Breast epithelium (tissue), 4 donors: ENCODE measurements at places on chromosomes 13 and 19. TPM values are rescaled to one million over a fixed set of nuclear protein-coding genes. Genes with fewer than 3 reads are reported as not detected.
A peak's percentile ranks its signal among the peaks of the same experiment; 100 is the strongest.

GRCh38 chr13:94305934-94306333 lies 173.5 kb downstream of the DCT start:
- DNase-seq: no peak

Gene PLEKHF1
- total RNA-seq: 58.7 TPM

GRCh38 chr19:32041681-32042292 lies 303.6 kb upstream of the ZNF507 start:
- DNase-seq: no peak

DNA sequence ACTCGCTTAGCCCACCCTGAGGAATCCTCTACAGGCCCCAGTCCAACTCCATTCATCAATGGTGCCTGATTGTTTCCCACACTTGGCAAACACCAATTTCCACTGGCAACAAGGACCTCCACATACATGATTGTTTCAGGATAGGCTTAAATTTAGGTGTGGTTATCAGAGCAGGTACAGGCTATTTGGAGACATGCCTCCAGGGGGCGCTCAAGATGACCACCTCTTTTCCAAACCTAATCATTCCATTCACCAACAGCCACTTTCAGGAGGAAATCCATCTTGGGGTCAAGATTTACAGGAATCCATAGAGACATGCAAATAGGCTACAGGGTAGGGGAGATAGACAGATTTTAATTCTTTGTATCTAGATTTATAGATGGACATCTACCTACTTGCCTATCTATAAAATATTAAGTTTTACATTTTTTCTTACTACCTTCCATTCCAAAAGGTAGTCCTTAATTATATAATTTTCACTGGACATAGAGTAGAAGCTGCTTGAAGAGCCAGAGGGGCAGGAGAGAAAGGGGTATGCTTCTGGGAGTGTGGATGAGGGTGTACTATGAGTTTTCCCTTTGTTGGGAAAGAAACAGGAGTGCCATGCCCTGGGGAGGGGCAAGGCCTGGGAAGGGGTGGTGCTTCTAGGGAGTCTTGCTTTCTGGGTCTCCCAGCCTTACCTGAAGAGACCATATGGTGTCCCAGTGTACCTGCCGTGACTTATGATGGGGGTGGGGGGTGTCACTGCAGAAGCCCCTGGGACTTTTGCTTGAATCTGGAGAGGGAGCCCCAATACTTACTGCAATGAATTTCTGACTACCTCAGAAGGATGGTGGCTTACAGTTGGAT lies 14.1 kb upstream of the PCDH8 start:
- DNase-seq: no peak

Gene CD209
- 9.8 TPM for total RNA-seq

Gene DBP
- total RNA-seq: 10.8 TPM

DNA sequence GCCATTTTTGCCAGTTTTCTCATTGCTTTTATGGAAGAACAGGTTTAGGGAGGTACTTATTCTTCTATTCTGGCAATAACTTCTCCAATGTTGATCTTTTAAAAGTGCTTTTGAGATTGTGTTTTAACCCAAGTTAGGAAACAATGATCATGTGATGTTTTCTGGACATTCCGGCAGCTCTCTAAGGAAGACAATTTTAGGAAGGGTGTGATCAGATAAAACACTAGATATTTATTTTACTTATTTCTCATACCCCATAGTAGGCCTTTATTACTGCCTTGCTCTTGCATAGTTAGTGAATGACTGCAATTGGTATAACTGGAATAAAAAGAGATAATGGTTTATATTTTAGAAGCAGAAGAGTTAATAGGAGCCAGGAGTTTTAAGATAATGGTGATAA lies 68.4 kb upstream of the SPATA13 start:
- DNase-seq: no peak

GRCh38 chr13:73989244-73989843 lies 144.9 kb downstream of the KLF12 start:
- DNase-seq: no peak

DNA sequence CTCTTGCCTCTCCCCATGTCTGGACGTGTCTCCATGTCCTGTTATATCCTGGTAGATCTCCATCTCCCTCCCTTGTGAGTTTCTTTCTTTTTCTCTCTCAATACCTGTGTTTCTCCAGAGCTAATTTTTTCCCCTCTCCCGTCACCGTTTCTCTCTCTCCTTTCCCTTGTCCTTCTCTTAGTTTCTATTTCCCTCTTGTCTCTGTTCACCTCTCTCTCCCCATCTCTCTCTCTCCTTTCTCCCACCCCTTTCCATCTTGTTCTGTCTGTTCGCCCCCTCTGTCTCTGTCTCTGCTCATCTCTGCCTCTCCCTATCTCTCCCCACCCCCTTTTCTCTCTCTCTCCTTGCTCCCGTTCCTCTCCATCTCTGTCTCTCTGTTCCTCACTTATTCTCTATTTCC lies 13.0 kb downstream of the SLC8A2 start:
- no peak for DNase-seq

DNA sequence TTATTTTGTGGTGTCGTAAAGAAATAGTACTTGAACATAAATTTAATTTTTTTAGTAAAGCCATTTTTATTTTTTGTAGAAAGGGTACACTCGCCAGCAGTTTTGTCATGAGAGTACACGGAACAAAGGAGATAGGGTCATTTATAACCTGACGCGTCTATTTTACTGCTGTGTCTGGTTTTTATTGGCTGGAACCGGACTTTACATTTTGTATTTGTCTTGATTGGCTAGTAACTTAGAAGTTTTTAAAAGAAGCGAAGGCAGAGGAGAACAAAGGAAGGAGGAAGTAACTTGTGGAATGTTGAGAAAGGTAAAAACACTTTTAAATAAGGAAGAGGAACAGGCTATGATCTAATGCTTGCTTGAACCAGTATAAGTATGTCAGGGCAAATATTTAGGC lies 43.5 kb downstream of the TRPM4 start:
- DNase-seq: no peak

Gene MAST1
- not detected for total RNA-seq

Gene OR1M1
- total RNA-seq: not detected

DNA sequence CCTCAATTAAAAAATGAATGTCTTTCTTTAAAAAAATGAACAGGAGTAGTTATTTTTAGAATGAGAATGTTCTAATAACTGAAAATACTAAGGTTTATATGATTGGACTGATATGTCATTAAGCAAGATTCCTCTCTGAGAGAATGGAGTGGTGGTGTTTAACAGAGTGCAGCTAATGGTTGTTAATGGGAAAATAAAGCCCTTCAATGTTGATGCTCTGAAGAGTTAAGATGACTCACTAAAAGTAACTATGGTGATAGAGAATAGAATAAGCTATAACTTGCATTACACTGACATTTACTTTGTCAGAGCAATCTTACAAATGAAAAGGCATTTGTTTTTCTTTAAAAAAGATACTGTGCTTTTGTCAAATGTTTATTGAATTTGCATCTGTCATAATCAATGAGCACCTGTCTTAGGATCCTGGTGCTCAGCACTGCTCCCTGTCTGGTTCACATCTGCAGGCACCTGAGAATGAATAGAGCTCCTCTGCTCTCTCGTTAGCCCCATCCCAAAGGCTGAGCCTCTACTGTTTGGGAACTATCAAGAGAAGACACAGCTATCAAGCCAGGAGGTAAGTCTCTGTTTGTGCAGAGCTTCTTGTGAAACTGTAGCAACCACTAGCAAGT lies 15.1 kb downstream of the PABPC3 start:
- no peak for DNase-seq

Gene ZNF470
- total RNA-seq: 4.1 TPM

DNA sequence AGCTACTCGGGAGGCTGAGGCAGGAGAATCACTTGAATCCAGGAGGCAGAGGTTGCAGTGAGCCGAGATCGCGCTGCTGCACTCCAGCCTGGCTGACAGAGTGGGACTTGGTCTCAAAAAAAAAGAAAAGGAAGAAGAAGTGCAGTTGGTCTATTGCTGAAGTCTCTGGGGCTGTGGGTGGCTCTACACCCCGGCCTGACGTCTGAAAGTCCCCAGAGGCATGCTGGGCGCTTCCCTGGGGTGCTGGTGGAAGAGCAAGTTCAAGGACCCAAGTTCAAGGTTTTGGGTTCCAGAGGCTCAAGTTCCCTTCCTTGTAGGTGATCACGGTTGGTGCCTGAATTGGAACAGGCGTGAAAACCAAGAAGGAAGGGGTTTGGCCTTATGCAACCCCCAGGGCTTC lies 3.8 kb downstream of the HCN2 start:
- no peak for DNase-seq

Gene MRPL34
- 139 TPM for total RNA-seq

Gene CGB5
- not detected for total RNA-seq

DNA sequence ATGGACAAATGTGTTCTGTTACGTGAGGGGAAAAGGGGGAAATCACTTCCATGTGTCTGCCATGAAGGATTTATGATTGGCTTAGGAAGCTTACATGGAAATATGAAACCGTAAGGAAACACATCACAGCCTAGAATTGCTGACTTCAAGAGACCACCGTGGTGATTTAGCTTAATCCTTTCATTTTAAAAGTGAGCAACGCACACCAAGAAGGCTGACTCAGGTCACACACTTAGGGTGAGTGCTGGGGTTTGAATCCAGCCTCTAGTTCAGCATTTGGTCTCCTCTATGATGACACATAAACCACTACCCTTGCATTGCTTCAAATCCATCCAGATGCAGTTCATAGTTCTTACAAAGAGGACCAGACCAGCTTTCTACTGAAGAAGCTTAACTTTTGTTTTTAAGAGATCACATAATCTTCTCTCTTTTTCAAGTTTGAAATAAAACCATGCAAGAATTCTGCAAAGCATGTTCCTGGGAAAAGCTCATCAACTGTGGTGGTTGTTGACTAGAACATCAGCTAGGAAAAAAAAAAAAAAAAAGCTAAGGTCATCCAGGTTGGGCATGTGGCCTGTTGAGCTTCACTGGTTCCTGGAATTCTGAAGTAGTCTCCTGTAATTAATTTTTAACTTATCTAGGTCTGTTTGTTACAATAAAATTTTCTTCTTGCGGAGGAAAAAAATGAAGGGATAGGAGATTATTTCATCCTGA lies 60.2 kb upstream of the KL start:
- no peak for DNase-seq

- no peak for DNase-seq
These were observed 10.1 kb downstream of the FUZ start for GRCh38 chr19:49802836-49803528.

DNA sequence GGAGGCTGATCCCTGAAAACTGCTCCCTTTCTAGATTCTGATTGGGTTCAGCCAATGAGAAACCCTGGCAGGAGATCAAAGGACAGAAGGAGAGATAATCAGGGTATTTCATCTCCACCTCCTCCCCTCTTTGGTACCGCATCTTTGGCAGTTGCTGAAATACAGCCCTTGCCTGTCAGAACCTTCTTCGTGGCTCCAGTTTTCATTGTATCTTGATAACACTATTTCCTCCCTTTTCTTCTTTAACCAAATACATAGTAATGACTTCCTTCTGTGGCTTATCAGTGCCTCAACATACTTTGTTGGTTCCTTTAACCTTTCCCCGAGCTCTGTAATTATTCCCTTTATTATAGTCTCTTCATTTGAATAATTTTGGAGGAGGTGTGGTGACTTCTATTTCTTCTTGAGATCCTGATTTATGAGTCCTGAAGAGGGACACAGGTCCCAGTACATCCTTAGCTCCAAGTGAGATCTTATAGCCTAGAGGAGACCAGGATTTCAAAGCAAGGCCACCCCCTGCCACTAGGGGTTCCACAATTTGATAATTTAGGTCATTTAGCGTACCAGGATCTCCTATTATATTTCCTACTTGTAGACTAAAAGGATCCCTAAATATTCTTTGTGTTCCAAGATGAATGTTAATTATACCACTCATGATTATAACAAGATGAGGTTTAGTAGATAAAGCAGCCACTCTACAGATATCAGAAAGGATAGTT lies 98.0 kb downstream of the EDNRB start:
- no peak for DNase-seq

DNA sequence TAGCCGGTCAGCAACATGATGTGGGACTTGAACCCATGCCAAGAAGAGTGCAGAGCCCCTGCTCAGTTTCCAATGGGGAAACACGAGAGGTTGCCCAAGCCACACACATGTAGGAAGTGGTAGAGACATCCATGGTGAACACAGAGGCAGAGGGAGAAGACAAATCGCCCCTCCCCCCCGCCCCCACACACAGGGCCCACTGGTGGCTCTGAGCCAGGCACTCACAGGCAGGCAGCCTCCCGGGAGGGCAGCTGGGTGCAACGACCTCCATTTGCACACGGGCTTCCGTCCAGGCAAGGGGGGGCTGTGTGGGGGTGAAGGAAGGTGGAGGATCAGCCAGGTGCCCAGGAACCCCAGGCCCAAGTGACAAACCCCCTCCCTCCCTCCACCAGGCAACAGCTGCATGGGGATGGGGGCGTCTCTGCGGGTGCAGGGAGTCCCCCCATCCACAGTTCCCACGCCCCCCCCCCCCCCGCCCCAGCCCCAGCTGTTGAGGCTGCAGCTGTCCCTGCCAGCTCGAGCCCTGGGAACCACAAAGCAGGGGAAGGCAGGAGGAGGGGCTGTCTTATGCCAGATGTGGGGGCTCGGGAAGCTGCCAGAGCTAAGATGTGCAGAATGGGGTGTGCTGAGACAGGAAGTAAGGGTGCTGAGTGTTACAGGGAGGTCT lies 3.4 kb downstream of the NOTCH3 start:
- DNase-seq: no peak

GRCh38 chr13:37488726-37489125 lies 109.8 kb downstream of the POSTN start:
- DNase-seq: no peak

Gene ZNF878
- total RNA-seq: 0.33 TPM

DNA sequence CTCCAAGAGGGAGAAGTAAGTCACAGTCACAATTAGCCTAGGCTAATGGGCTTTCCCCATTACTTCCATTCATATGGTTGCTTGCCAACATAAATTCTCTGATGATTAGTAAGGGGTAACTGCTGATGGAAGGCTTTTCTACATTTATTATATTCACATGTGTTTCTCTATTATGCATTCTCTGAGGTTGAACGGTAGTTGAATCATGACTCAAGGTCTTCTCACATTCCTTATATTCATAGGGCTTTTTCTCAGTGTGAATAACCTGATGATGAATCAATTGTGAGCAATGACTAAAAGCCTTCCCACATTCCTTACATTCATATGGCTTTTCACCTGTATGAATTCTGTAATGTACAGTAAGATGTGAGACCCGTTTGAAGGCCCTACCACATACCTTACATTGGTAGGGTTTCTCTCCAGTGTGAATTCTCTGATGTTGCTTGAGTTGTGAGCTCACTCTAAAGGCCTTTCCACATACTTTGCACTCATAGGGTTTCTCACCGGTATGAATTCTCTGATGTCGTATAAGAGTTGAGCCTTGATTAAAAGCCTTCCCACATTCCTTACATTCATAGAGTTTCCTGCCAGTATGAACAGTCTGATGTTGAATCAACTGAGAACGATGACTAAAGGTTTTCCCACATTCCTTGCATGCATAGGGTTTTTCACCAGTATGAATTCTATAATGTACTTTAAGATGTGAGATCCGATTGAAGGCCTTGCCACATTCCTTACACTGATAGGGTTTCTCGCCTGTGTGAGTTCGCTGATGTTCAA lies 9.3 kb downstream of the ZNF582 start:
- no peak for DNase-seq

Gene HNRNPUL1
- total RNA-seq: 125 TPM

- peak; percentile 54 for DNase-seq
These were observed 19.7 kb downstream of the CEACAM16 start for GRCh38 chr19:44718441-44719261.
